ENCODE measurements at places on chromosomes 5 and 9.

DNA sequence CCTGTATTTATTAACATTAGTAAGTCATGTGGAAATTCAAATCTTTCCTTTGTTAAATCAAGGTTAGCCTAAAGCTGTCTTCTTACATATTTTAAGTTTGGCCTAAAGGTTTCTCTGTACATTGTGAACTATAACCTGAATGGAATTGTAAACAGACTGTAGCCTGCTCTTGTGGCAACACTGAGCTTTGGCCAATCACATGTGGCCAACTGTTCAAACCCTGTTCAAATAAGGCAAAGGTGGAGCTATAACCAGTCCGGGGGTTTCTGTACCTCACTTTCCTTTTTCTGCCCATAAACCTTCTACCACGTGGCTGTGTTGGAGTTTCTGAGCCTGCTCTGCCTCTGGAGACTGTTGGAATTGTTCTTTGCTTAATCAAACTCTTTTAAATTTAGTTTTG lies 3.3 kb upstream of the HAPLN1 start:
- no peak overlapping the region for H3K27ac ChIP-seq
- peaks cover 15% of the 10 kb centered on the region for H3K4me1 ChIP-seq
- no peak overlapping the region for H3K4me3 ChIP-seq
- peaks cover 20% of the 10 kb centered on the region for H3K27me3 ChIP-seq
- DNase-seq: no peak

DNA sequence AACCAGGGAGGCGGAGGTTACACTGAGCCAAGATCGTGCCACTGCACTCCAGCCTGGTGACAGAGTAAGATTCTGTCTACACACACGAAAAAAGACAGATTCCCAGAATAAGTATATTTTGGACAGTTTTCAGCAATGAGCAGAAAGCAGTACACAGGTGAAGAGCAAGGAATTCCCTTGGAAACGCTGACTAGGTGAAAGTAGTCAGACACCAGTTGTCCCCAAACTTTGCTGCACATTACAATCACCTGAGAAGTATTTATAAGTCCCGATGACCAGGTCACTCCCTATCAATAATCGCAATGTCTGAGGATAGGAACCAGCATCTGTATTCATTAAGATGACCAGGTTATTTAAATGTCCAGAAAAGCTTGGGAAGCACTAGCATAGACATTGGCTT lies 78.3 kb downstream of the CPLANE1 start:
- H3K27me3 ChIP-seq: no peaks in the 10 kb centered on the region
- peaks cover 28% of the 10 kb centered on the region for H3K36me3 ChIP-seq
- peaks cover 6% of the 10 kb centered on the region for H3K4me1 ChIP-seq
- H3K27ac ChIP-seq: no peak overlapping the region

DNA sequence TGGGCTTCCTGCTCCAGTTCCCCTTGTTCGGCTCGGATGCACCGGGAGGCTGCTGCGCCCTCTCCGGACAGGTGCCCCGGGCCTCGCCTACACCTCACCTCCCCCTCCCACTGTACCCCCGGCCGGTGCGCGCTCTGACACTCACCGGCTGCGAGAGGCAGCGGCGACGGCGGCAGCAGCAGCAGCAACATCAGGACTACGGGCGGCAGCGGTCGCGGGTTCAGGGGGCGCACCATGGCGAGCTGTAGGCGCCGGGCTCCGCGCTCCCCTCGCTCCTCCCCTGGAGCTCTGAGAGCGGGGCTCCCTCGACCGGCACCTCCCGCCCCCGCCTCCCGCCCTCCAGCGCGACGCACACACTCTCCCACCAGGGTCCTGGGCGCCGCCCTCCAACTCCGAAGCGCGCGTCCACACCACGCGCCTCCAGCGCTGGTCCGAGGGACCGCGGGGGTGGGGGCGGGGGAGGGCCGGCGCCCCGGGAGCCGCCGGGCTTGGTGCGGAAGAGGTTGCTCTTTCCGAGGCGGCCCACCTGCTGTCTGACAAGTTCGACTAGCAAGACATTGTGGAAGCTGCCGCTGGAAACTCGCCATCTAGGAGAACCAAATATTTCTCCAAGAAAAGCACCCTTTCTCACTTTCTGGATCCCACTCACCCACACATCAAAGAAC lies at the start of gene GFRA3:
TSS of gene GFRA3 (minus strand) at position 433 of the 665 bp plus-strand sequence. CDS start at position 236, 197 bp downstream.
- no peaks in the 10 kb centered on the region for H3K36me3 ChIP-seq
- no peak within 1 kb of the TSS for H3K27ac ChIP-seq
- H3K27me3 ChIP-seq: peaks cover 16% of the 10 kb centered on the region
- peaks cover 28% of the 10 kb centered on the region for H3K4me1 ChIP-seq
- peak within 1 kb of the TSS; percentile 61 for H3K4me3 ChIP-seq

DNA sequence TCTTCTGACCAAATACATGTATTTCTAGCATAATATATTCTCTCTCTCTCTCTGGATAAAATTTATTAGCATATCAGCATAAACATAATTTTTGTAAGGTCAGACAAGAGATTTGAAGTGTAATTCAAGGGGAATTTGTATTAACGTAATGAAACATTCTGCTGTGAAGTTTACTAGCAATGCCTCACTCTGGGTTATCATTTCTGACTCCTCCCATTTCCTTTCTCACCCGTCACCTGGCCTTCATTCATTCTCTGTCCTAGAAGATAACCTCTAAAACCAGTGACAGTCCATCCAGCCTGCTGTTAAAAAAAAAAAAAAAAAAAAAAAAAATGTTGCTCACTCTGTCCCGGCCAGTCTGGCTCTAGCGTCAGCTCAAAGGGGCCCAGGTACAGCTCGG lies 27.1 kb downstream of the GRAMD2B start:
- no peaks in the 10 kb centered on the region for H3K27me3 ChIP-seq
- peaks cover 20% of the 10 kb centered on the region for H3K36me3 ChIP-seq
- DNase-seq: no peak

DNA sequence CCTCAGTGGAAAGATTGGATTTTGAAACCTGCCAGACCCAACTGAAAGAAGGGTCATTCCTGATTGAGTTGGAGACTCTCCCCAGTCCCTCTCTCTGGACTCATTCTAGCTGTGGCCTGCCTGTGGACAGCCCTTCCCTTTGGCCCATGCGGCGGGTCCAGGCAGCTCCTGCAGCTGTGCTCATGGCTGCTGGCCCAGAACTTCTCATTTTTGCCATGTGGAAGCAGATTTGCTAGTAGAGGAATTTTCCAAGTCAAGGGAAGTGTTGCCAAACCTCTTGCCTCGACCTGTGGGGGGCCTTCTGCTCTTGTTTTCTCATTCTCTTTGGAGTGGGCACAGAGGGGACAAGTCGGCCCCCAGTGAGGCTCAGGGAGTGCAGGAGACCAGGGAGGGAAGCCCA lies 89.2 kb downstream of the ANKRD33B start:
- H3K27ac ChIP-seq: no peak overlapping the region
- no peaks in the 10 kb centered on the region for H3K4me1 ChIP-seq
- H3K36me3 ChIP-seq: no peaks in the 10 kb centered on the region
- no peaks in the 10 kb centered on the region for H3K27me3 ChIP-seq
- no peak overlapping the region for H3K4me3 ChIP-seq
- no peak for DNase-seq

GRCh38 chr5:125574491-125575044 lies 828.1 kb upstream of the ZNF608 start:
- no peak overlapping the region for H3K27ac ChIP-seq
- H3K4me3 ChIP-seq: no peak overlapping the region
- peaks cover 3% of the 10 kb centered on the region for H3K36me3 ChIP-seq
- peaks cover 4% of the 10 kb centered on the region for H3K27me3 ChIP-seq

GRCh38 chr9:104993291-104993963 lies 65.5 kb upstream of the ABCA1 start:
- H3K36me3 ChIP-seq: no peaks in the 10 kb centered on the region
- H3K4me3 ChIP-seq: peak overlapping the region; percentile 35
- peak; percentile 19 for DNase-seq
- peaks cover 31% of the 10 kb centered on the region for H3K4me1 ChIP-seq
- H3K27ac ChIP-seq: peak overlapping the region; percentile 60

Measured in progenitor cell of endocrine pancreas (in vitro differentiated cells).